Fibroblast of mammary gland (primary cell): ENCODE measurements at places on chromosomes 1 and 21.

DNA sequence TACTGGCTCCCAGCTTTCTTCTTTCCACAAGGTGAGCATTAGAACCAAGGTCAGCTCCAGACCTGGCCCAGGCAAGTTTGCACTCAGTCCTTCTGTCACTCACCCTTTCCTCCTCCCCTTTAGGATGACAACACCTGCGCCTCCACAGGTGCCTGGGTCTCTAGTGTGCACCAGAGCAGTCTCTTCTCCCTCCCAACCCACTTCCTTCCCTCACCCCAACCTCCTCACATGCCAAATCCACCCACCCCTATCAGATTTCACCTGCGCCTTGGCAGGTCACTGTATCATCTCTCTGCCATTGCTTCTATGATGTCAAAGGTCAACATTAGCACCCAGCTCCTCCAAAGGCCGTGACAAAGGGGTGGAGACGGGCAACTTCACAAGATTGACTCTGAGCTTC, 38.0 kb downstream of the LBR start:
- DNase-seq = no peak

- no peak for DNase-seq
These were observed 121.6 kb downstream of the SYT2 start for GRCh38 chr1:202588503-202589189.

DNA sequence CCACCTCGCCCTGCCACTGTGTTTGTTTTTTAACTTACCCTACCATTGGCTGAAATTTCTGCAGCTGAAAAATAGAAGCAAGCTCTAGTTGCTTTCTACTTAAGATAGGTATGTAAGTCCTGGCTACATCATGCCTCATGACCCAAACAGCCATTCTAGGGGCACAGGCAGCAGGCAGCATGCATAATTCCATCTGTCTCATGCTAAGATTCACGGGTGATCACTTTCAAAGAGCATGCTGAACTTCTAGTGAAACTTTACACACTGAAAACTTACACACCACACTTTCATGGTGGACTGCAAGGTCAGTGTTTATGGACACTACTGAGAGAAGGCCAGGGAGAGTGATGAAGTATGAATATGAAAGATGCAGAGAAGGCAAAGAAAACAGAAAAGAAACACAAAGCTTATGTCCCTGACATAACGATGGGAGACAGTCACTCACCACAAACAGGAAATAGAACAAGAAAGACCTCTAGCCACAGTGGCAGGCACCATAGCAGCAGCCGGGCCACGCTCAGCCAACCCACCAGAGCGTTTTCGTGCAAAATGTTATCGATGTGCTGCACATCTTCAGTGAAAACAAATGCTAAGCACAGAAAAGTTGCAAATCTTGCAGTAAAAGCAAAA, 102.3 kb upstream of the TIAM1 start:
- no peak for DNase-seq

DNA sequence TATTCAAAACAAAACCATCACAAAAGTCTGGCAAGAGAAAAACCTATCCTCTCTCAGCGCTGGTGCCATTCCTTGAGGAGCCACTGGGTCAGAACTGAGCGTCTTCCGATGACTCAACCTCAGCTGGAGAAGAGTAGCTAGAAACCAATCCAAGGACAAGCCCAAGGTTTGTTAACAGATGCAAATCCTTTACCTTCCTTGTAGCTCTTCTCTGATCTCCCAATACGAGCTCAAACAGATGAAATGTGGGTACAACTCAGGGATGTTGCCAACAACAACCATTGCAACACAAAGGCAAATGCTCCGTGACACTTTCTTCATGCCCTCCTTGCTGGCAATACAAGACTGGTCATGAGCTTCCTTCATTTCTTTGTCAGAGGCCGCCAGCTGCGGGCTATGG, 337.1 kb downstream of the SIPA1L2 start:
- no peak for DNase-seq

GRCh38 chr1:157992031-157992832, 1.2 kb upstream of the KIRREL1 start:
- peak; percentile 82 for DNase-seq
